ENCODE measurements at places on chromosomes 2 and 18.

- peak; percentile 50 for DNase-seq
These were observed at the start of gene TRABD2A for GRCh38 chr2:84880645-84881521. TRABD2A (minus strand) TSS chr2:84881084; CDS start chr2:84881039, 45 bp downstream.

DNA sequence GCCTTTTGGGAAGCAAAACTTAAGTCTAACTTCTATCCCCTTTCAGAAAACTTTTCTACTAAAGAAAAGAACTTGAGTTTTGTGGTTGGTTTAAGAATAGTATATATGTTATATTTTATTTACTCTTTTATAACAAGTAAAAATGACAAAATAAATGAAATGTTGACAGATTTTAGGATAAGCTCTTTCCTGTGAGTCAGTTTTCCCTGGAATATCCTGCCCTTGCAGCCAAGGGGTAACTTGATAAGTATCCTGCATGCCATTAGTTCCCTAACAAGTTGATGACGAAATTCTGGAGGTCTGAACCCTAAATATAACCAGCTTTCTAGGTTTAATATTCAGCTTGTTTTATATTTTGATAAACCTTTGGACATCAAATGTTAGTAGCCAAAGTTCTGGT lies 7.3 kb upstream of the HTR2B start:
- DNase-seq = no peak

- DNase-seq = no peak
These were observed 236.6 kb downstream of the SS18 start for GRCh38 chr18:25853691-25854433.

DNA sequence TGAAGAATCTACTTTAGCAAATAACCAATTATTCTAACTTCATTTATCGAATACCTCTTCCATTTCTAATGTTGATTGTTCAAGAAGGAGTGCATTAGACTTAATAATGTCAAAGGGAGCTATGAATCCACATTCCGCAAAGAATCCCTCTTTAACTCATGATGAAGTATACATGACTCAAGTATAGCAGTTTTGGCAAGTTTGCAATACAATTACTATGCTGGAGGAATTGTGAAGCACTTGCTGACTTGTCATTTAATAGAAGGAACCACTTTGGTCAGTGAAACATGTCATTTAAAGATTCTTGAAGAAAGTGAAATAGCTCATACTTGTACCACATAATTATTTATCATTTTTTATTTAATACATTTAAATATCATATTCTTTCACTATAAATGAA lies 125.1 kb downstream of the SLC39A10 start:
- DNase-seq = no peak

GRCh38 chr2:86335865-86336674 lies 1.4 kb downstream of the REEP1 start:
- no peak for DNase-seq

DNA sequence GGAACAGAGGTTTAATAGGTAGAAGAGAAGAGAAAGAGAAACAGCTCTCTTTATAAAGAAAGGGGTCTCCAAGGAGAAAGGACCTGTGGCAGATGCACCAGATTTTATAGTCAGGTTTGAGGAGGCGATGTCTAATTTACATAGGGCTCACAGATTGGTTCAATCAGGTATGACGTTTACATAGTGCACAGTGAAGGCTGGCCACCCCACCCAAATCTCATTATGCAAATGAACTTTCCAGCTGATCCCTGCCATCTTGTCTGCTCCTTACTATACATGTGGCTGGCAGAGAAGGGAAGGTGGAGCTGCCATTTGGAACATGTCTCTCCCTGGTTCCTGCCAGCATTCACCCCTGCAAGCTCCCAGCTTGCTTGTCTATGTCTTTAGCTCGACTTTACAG lies 557.8 kb downstream of the SUCLG1 start:
- DNase-seq = no peak

DNA sequence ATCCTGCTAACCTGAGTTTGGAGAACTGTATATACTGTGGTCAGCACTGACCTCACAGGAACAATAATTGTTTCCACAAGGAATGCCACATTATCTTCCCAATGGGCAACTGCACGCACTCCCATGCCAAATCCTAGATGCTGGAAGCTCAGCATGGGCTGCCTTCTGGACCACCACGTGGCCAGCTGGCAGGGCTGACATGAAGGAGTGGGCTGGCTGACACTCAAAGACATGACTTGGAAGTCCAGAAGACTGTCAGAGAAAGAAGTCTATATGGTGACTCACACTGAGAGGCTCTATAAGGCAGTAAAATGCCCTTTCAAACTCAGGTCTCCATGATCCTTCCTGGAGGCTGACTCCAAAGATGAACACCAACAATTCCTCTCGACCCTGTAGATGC lies 98.4 kb upstream of the RNF152 start:
- no peak for DNase-seq

DNA sequence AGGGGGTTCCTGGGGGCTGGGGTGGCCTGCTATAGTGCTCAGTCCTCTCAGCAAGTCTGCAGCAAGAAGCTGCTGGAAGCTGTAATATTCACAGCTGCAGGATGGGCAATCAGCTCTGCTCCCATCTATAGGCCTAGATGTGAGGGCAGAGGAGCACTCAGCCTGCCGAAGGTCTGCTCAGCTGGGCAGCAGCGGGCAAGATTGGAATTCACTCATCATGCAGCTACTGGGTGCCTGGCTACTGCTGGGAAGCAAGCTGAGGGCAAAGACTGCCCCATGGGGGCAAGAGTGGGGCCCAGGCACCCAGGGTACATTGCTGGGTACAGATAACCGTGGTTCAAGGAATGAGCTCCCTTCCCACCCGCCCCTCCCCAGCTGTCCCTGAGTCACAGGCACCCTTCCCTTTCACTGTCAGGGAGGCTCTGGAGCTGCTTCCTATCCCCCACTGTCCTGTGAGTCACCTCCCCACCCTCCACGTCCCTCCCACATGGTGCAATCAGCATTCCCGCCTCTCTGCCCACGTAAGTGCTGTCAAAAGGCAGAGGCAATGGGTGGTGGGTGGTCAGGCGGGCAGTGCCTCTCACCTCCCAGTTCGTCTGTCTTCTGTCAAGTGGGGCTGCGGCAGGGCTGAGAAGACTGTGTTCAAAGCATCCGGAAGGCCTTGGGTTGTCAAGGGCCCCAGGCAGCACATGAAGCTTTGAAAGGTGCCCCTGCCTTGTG lies 169.2 kb downstream of the TRIM43 start:
- peak; percentile 72 for DNase-seq

DNA sequence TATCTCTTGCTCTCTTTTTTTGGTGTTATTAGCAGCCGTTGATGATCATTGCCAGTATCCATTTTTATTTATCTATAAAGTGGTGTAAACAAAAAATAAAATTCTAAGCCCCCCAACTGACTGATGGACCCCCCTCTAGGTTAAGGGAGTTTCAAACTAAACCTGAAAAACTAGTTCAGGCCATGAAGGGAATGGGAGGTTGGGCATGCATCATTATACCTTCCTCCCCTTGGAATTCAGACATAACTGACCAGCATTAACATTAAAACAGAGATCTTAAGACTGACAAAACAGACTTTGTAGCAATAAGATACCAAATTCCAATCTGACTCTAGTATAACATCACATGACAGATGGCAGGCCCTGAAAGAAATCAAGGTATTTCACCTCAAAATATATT lies 20.2 kb downstream of the RALBP1 start:
- no peak for DNase-seq

- DNase-seq = no peak
These were observed 28.1 kb downstream of the TRMT61B start for GRCh38 chr2:28842042-28842441.

- no peak for DNase-seq
These were observed 93.4 kb upstream of the THOC1 start for GRCh38 chr18:361100-361732.

GRCh38 chr2:9560628-9561027 lies 5.0 kb upstream of the ADAM17 start:
- no peak for DNase-seq

DNA sequence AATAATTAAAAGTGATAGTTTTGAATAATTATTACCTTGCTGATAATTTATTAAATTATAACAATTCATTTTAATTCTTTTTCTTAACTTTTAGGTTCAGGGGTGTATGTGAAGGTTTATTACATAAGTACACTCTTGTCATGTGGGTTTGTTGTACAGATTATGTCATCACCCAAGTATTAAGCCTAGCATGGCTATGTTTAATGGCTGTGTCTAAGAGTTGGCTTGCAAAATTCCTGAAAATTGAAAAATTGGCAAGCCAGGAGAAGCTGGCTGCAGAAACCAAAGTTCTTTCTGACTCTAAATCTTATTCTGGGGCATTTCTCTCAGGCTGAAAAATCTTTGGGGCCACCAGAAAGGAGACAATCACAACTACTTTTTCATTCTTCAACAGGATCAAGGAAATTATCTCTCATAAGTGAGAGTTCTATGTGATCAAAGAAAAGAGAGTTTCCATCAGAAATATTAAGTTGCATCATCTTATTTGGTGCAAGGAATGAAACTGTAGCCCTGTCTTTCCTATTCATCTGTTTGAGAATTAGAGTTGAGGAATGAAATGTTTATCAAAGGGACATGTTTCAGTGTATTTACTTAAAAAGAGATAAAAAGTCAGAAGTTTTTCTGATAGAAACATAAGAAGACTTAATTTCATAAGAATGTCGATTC lies 412.1 kb upstream of the CDH2 start:
- DNase-seq = no peak

DNA sequence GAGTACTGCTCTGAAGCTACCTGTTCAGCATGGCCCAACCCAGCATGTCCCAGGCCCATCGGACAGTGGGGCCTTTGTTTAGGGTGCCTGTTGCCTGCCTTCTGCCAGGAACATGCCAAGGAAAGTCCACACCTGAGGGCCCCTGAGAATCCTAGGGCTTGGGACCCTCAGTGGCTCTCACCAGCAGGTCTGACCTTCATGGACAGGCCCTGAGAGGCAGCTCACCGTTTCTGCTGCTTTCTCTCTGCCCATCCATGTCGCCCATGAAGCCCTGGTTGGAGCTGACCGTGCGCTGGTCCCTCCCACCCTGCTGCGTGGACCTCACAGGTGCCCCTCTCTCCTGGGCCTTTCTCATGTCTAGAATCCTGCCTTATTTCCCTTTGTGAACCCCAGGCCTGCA lies 124.0 kb downstream of the GBX2 start:
- no peak for DNase-seq

DNA sequence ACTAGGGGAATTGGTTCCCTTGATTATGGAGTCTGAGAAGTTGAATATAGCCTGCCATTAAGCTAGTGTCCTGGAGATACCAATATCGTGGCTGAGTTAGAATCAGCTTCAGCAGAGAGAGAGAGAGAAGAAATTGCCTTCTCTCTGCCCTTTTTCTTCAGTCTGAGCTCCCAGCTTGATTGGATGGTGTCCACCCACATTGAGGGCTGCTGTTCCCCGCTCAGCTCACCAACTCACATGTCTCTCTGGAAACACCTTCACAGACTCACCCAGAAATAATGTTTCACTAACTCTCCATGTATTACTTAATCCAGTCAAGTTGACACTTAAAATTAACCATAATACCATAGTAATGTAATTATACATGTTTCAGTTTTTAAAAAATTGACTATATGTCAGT lies 17.9 kb upstream of the TRIM43 start:
- no peak for DNase-seq

DNA sequence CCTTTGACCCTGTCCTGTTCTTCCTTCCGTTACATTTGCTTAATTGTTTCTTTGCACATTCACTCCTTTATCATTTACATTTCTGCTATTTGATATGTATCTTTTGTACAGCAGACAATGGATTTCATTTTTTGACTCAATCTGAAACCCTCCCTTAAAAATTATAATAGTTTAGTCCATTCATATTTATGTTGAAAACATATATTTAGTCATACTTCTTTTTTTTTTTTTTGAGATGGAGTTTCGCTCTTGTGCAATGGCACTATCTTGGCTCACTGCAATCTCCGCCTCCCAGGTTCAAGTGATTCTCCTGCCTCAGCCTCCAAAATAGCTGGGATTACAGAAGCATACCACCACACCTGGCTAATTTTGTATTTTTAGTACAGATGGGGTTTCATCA lies 95.3 kb upstream of the TGFA start:
- no peak for DNase-seq

GRCh38 chr2:20455076-20455587 lies 8.3 kb downstream of the RHOB start:
- no peak for DNase-seq

- DNase-seq = no peak
These were observed 61.2 kb upstream of the LMAN1 start for GRCh38 chr18:59420244-59420643.

DNA sequence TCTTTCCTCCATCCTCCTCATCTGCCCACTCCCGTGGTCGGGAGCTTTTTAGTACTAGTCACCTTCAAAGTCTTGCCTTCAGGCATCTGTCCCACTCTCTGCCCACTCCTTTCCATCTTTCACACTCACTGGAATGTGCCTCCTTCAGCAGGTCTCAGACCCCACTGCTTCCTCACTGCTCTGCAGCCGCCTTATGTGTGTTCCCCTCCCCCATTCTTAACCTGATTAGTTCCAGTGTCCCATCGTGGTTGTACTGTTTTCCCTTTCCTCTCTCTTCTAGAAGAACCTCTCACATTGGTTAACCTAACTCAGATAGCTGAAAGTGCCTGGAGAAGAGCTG lies 3.0 kb downstream of the ARMC9 start:
- DNase-seq = no peak

DNA sequence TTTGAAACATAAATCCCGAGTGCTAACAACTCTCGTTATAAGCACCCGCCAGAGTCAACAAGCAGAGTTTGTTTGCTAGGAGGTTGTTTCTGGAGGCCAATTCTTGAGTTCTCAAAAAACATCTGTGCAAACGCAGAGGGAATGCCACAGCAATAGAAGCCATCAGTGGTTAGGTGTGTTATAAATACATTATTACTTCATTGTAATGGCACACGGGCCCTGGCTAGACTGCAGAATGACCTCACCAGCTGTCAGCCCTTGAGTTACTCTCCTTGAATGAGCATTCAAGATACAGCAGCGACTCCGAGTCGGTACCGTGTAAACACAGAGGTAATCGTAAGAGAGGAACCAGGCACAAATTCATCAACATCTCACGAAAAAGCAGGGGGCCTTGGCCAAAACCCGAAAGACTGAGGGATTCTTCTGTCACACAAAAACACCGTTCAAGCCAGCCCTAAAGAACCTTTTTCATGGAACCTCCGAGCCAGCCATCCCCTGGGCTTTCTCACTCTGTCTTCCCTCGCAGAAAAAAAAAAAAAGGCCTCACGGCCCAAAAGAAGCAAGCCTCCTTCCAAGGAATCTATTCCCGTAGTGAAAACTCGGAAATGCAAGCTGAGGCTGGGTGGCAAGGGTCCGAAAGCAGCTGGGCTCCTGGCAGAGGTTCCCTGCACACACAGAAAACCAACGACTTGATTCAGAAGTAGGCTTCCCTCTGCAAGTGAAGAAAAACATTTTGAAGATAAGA lies 133.7 kb upstream of the MEIS1 start:
- no peak for DNase-seq

GRCh38 chr18:961644-962355 lies 57.1 kb downstream of the ADCYAP1 start:
- peak; percentile 37 for DNase-seq

- DNase-seq = peak; percentile 94
These were observed at the start of gene DIS3L2 for GRCh38 chr2:231961349-231962166. DIS3L2 (plus strand) TSS chr2:231961713; CDS start chr2:232014928, 53,215 bp downstream.
